Tibial artery (tissue), 4 donors: ENCODE measurements at places on chromosomes 3 and 15.

DNA sequence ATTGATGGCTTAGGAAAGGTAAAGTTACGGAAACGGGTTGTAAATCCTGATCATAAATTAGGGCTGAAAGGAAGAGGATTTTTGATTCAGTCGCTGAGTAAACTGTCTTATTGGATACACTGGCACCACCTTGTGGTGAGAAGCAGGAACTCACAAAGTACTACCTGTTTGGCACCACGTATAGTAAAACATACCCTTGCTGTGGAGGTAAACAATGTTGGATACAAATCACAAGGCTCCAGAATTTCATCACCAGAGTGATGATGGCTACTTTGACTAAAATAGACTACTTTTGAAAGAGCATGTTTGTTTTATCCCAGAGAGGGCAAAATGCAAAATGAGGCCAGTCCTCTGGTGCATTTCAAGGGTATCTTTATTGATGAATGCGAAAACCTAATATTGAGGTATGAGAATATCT is 216.9 kb downstream of the IGSF11 start:
- no peak for DNase-seq
- H3K4me3 ChIP-seq = no peak overlapping the region
- H3K27me3 ChIP-seq = no peaks in the 10 kb centered on the region
- no peak overlapping the region for H3K27ac ChIP-seq
- H3K36me3 ChIP-seq = no peaks in the 10 kb centered on the region

DNA sequence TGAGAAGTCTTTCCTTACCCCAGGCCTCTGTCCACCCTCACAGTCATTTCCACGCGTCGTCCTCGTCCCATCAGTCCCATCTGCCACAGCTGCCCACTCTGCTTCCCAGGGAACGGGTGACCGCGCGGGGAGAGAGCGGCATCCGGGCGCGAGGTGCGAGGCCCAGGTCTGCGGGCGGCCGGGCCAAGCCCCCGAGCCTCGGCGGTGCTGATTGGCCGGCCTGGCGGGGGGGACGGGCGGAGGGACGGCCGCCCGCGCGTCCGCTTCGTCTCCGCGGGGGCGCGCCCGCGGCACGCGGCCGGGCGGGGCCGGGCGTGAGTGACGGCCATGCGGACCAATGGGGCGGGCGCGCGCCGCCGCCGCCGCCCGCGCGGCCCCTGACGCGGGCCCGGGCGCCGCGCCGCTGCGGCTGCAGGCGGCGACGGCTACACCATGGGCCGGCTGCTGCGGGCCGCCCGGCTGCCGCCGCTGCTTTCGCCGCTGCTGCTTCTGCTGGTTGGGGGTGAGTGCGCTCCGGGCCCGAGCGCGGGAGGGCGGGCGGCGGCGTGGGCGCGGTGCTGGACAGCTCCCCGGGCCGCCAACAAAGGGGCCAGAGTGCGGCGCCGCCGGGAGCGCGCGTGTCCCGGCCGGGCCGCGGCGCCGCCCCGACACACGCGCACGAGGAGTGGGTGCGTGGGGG is at the start of gene PODXL2:
Gene PODXL2, plus strand, starts transcription at position 398 of the 679 bp plus-strand sequence. Its CDS starts 35 bp downstream, at position 433.
- H3K36me3 ChIP-seq = no peaks in the 10 kb centered on the region
- H3K27me3 ChIP-seq = peaks cover 10% of the 10 kb centered on the region
- DNase-seq = no peak
- no peak within 1 kb of the TSS for H3K27ac ChIP-seq
- peaks cover 9% of the 10 kb centered on the region for H3K4me1 ChIP-seq
- peak within 1 kb of the TSS; percentile 48 for H3K4me3 ChIP-seq

- no peak for DNase-seq
- H3K4me1 ChIP-seq = peaks cover 6% of the 10 kb centered on the region
- H3K27ac ChIP-seq = no peak overlapping the region
- H3K4me3 ChIP-seq = no peak overlapping the region
- peaks cover under 1% of the 10 kb centered on the region for H3K36me3 ChIP-seq
These were observed 19.5 kb downstream of the NFKBIZ start for GRCh38 chr3:101868534-101869464.

- H3K4me1 ChIP-seq = no peaks in the 10 kb centered on the region
- no peaks in the 10 kb centered on the region for H3K36me3 ChIP-seq
- no peaks in the 10 kb centered on the region for H3K27me3 ChIP-seq
- H3K27ac ChIP-seq = no peak overlapping the region
- no peak overlapping the region for H3K4me3 ChIP-seq
These were observed 84.1 kb downstream of the P3H2 start for GRCh38 chr3:190036631-190037030.

GRCh38 chr15:88028024-88028423 is 228.5 kb downstream of the NTRK3 start:
- no peak overlapping the region for H3K27ac ChIP-seq
- H3K4me3 ChIP-seq = no peak overlapping the region
- DNase-seq = no peak
- no peaks in the 10 kb centered on the region for H3K4me1 ChIP-seq

- H3K4me3 ChIP-seq = no peak overlapping the region
- H3K4me1 ChIP-seq = no peaks in the 10 kb centered on the region
- no peak for DNase-seq
- no peaks in the 10 kb centered on the region for H3K27me3 ChIP-seq
- no peak overlapping the region for H3K27ac ChIP-seq
These were observed 102.8 kb downstream of the RFTN1 start for GRCh38 chr3:16410659-16411058.

- H3K27me3 ChIP-seq = no peaks in the 10 kb centered on the region
- no peak overlapping the region for H3K4me3 ChIP-seq
- H3K4me1 ChIP-seq = peaks cover 3% of the 10 kb centered on the region
- no peak for DNase-seq
- H3K27ac ChIP-seq = no peak overlapping the region
These were observed 15.8 kb downstream of the SLC9A9 start for GRCh38 chr3:143832433-143832832.

GRCh38 chr15:45946111-45946510 is 311.3 kb downstream of the SQOR start:
- H3K27ac ChIP-seq = no peak overlapping the region
- no peaks in the 10 kb centered on the region for H3K27me3 ChIP-seq
- no peaks in the 10 kb centered on the region for H3K36me3 ChIP-seq
- no peak overlapping the region for H3K4me3 ChIP-seq
- H3K4me1 ChIP-seq = no peaks in the 10 kb centered on the region

- peak overlapping the region; percentile 97 for H3K27ac ChIP-seq
- no peaks in the 10 kb centered on the region for H3K27me3 ChIP-seq
- H3K4me3 ChIP-seq = peak overlapping the region; percentile 100
- no peaks in the 10 kb centered on the region for H3K4me1 ChIP-seq
- H3K36me3 ChIP-seq = no peaks in the 10 kb centered on the region
- peak; percentile 83 for DNase-seq
These were observed 695 bp downstream of the GMPS start for GRCh38 chr3:155870945-155871745.

DNA sequence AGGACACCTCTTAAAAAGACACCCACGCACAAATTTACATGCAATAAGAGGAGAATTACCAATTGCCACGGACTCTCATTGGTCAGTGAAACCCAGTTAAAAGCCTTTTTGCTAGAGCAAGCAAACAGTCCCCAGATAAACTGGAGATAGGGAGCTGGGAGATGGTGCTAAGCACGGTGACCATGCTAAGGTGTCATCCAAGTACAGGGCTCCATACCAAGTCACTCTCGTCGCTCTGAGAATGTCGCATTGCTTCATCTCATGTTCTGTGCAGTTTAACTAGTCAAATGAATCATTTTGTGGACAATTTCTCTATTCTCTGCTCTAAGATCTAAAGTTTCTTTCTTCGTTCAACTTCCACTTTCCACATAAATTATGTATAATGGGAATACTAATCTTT is 581.9 kb downstream of the AGBL1 start:
- H3K27me3 ChIP-seq = no peaks in the 10 kb centered on the region
- DNase-seq = no peak
- H3K4me3 ChIP-seq = no peak overlapping the region
- H3K27ac ChIP-seq = no peak overlapping the region
- no peaks in the 10 kb centered on the region for H3K4me1 ChIP-seq

DNA sequence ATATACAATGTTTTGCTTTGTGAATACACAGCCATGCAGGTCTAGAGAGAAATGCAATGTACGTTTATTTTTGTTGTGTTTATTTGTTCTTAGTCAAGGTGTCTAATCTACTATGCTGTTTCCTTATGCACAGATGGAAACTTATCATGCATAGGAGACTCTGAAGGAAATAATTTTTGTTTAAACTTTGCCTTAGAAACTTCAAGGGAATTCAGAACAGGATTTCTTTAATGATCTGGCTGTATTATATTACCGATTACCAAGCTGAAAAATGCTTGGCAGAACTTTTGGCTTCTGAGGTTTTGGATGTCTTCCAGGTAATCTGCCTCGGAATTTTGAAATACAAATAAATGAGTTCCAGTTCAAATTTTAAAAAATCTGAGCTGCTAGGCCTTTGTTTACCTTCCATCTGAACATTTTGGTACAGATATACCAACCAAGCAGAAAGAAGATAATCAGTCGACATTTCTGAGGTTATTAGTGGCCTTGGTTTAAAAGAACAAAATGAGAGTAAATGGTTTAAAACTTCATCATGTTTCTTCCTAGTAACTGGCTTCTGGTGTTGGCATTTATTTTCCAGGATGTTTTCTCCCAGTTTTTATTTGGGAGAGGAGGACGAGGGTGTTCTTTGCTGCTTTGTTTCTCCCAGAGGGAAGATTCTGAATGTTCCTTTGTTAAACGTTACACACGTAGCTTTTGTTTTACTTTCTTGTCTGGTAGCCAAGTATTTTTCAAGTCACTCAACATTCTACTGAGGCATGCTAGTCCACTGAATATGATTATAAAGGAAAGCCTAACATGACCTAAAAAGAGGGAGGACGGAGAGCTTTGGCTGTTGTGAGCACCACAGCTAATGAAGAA is 421.8 kb upstream of the TBL1XR1 start:
- H3K4me1 ChIP-seq = peaks cover 9% of the 10 kb centered on the region
- no peak overlapping the region for H3K4me3 ChIP-seq
- no peaks in the 10 kb centered on the region for H3K27me3 ChIP-seq
- H3K27ac ChIP-seq = peak overlapping the region; percentile 33
- DNase-seq = no peak
- no peaks in the 10 kb centered on the region for H3K36me3 ChIP-seq

DNA sequence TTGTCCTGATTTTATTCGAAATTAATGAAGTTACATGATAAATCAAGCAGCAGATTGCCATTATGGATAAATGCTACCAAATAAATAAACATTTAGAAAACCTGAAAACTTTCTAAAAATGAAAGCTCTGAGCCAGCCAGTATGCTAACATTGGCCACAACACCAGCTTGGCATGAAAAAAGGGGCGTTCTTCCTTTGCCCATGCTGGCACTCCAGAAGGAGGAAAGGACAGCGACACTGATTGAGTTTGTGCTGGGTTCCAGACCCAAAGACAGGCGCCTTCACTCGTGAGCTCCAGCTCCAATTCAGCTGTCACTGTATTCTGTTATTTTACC is 5.1 kb downstream of the STIMATE start:
- H3K4me1 ChIP-seq = peaks cover 81% of the 10 kb centered on the region
- no peaks in the 10 kb centered on the region for H3K27me3 ChIP-seq
- DNase-seq = peak; percentile 74
- H3K36me3 ChIP-seq = no peaks in the 10 kb centered on the region

- peak overlapping the region; percentile 45 for H3K27ac ChIP-seq
- no peak overlapping the region for H3K4me3 ChIP-seq
- DNase-seq = no peak
- H3K4me1 ChIP-seq = peaks cover 14% of the 10 kb centered on the region
- no peaks in the 10 kb centered on the region for H3K27me3 ChIP-seq
These were observed 138.1 kb downstream of the GREM1 start for GRCh38 chr15:32855942-32856341.

- no peak for DNase-seq
- no peak overlapping the region for H3K4me3 ChIP-seq
- H3K36me3 ChIP-seq = peaks cover 23% of the 10 kb centered on the region
- no peaks in the 10 kb centered on the region for H3K27me3 ChIP-seq
These were observed 243.8 kb upstream of the CHRM5 start for GRCh38 chr15:33724321-33725036.

- no peak overlapping the region for H3K4me3 ChIP-seq
- no peaks in the 10 kb centered on the region for H3K36me3 ChIP-seq
- H3K4me1 ChIP-seq = peaks cover 8% of the 10 kb centered on the region
- no peaks in the 10 kb centered on the region for H3K27me3 ChIP-seq
These were observed 32.2 kb downstream of the RPLP1 start for GRCh38 chr15:69484837-69485236.

DNA sequence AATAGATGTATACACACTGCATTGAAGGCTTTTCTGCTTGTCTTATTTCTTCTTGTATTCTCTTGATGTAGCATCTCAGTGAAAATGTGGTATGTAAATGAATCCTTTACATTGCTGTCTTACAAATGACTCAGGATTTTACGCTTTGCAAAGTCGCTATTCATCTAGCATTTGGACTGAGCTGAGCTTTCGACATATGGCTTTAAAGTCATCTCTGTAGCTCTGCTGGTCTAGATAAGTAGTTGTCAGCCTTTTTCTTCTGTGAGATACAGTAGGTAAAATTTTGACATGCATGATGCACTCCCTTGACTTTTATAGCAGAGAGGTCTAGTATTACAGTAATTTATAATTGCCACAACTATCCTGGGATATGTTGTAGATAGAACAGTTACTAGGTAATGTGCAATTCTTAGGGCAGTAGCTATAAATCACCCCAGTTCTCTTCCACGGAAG is 16.8 kb downstream of the MEF2A start:
- no peaks in the 10 kb centered on the region for H3K4me1 ChIP-seq
- no peaks in the 10 kb centered on the region for H3K36me3 ChIP-seq
- no peak overlapping the region for H3K27ac ChIP-seq
- H3K4me3 ChIP-seq = no peak overlapping the region

DNA sequence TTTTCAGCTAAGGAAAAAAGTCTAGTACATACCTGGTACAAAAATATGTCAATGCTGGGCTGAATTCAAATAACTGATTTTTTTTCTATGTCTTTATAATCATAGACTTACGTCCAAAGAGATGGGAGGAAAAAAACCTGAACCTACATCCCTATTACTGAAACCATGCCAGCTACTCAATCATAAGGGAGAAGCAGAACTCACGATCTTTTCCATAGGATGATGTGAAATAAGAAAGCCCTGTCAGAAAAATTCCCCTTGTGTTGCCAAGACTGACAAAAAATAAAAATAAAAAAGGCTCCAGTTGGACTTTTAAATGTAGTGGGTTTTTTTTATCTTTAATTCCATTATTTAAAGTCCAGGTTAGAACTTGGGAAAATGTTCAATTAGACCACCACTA is 3.3 kb downstream of the MSL2 start:
- peak overlapping the region; percentile 100 for H3K27ac ChIP-seq
- H3K36me3 ChIP-seq = no peaks in the 10 kb centered on the region
- peaks cover 39% of the 10 kb centered on the region for H3K4me1 ChIP-seq
- H3K27me3 ChIP-seq = no peaks in the 10 kb centered on the region

GRCh38 chr3:22836131-22836530 is 367.0 kb upstream of the UBE2E2 start:
- no peak for DNase-seq
- H3K4me1 ChIP-seq = no peaks in the 10 kb centered on the region
- H3K4me3 ChIP-seq = no peak overlapping the region
- H3K27ac ChIP-seq = no peak overlapping the region

DNA sequence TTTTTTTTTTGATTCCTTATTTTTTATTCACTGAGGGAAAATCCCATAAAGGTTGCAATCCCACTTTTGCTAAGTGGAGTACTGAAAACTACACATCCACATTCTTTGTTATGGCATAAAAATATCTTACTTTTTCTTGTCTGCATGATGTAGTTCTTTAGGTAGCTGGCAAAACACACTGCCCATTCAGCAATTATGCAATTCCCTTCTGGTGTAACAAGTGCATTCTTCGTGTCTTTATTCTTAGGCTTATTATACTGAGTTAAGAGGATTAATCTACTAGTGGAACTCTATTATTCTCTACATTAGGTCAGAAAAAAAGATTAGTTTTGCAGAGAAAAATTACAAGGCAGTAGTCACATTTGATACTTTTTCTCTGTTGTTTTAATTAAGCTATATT is 403.8 kb upstream of the GBE1 start:
- DNase-seq = no peak
- H3K27ac ChIP-seq = no peak overlapping the region
- no peak overlapping the region for H3K4me3 ChIP-seq
- no peaks in the 10 kb centered on the region for H3K36me3 ChIP-seq
- no peaks in the 10 kb centered on the region for H3K27me3 ChIP-seq
- no peaks in the 10 kb centered on the region for H3K4me1 ChIP-seq
